ENCODE measurements at places on chromosomes 4 and X.

- no peaks in the 10 kb centered on the region for H3K27me3 ChIP-seq
- no peaks in the 10 kb centered on the region for H3K4me1 ChIP-seq
- H3K4me3 ChIP-seq: no peak overlapping the region
- no peak for DNase-seq
Observed at GRCh38 chr4:159035570-159035969, 67.3 kb upstream of the RAPGEF2 start.

- no peaks in the 10 kb centered on the region for H3K36me3 ChIP-seq
- H3K4me3 ChIP-seq: no peak overlapping the region
- no peaks in the 10 kb centered on the region for H3K4me1 ChIP-seq
- no peak overlapping the region for H3K27ac ChIP-seq
- H3K27me3 ChIP-seq: no peaks in the 10 kb centered on the region
Observed at GRCh38 chrX:151523351-151523750, 40.1 kb upstream of the PASD1 start.

GRCh38 chr4:85659610-85660218, 184.8 kb downstream of the ARHGAP24 start:
- H3K27ac ChIP-seq: no peak overlapping the region
- H3K27me3 ChIP-seq: no peaks in the 10 kb centered on the region
- DNase-seq: no peak

GRCh38 chrX:72475338-72475737, 97.3 kb downstream of the HDAC8 start:
- DNase-seq: no peak
- H3K27ac ChIP-seq: no peak overlapping the region
- H3K27me3 ChIP-seq: no peaks in the 10 kb centered on the region
- H3K4me3 ChIP-seq: no peak overlapping the region

- no peak overlapping the region for H3K27ac ChIP-seq
- no peaks in the 10 kb centered on the region for H3K4me1 ChIP-seq
- no peaks in the 10 kb centered on the region for H3K36me3 ChIP-seq
- no peak for DNase-seq
Observed at GRCh38 chrX:142978130-142978684, 47.5 kb upstream of the SPANXN4 start.

GRCh38 chr4:116016201-116016600, 902.8 kb upstream of the NDST4 start:
- no peaks in the 10 kb centered on the region for H3K36me3 ChIP-seq
- H3K4me1 ChIP-seq: no peaks in the 10 kb centered on the region
- H3K27me3 ChIP-seq: no peaks in the 10 kb centered on the region
- no peak for DNase-seq

GRCh38 chrX:72467135-72467534, 105.5 kb downstream of the HDAC8 start:
- H3K27me3 ChIP-seq: no peaks in the 10 kb centered on the region
- no peak overlapping the region for H3K4me3 ChIP-seq
- H3K4me1 ChIP-seq: no peaks in the 10 kb centered on the region

DNA sequence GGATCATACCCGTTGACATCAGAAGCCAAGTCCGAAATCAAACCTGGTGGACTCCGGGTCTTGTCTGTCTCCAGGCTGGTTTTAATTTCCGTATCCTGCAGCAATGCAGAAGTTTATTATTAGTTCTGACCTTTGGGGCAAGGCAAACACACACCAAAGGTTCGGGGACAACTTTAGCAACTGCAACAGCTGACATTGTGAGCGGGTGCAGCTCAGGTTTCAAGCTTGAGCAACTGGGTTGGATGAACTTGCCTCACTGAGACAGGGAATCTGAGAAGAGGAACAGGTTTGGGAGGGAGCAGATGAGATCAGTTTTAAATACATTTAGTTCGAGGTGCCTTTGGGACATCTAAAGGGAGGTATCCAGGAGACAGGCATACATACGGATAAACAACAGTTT, 110.7 kb downstream of the GNL3L start:
- H3K27ac ChIP-seq: peak overlapping the region; percentile 89
- H3K4me3 ChIP-seq: no peak overlapping the region
- H3K27me3 ChIP-seq: no peaks in the 10 kb centered on the region
- no peak for DNase-seq

- no peaks in the 10 kb centered on the region for H3K27me3 ChIP-seq
- no peak overlapping the region for H3K27ac ChIP-seq
- H3K4me1 ChIP-seq: no peaks in the 10 kb centered on the region
- no peaks in the 10 kb centered on the region for H3K36me3 ChIP-seq
- no peak for DNase-seq
- no peak overlapping the region for H3K4me3 ChIP-seq
Observed at GRCh38 chrX:22097012-22097694, 65.0 kb downstream of the PHEX start.

GRCh38 chr4:140744421-140744820, 11.8 kb downstream of the TBC1D9 start:
- DNase-seq: no peak
- H3K27ac ChIP-seq: no peak overlapping the region
- H3K27me3 ChIP-seq: no peaks in the 10 kb centered on the region
- H3K4me3 ChIP-seq: no peak overlapping the region
- no peaks in the 10 kb centered on the region for H3K36me3 ChIP-seq

DNA sequence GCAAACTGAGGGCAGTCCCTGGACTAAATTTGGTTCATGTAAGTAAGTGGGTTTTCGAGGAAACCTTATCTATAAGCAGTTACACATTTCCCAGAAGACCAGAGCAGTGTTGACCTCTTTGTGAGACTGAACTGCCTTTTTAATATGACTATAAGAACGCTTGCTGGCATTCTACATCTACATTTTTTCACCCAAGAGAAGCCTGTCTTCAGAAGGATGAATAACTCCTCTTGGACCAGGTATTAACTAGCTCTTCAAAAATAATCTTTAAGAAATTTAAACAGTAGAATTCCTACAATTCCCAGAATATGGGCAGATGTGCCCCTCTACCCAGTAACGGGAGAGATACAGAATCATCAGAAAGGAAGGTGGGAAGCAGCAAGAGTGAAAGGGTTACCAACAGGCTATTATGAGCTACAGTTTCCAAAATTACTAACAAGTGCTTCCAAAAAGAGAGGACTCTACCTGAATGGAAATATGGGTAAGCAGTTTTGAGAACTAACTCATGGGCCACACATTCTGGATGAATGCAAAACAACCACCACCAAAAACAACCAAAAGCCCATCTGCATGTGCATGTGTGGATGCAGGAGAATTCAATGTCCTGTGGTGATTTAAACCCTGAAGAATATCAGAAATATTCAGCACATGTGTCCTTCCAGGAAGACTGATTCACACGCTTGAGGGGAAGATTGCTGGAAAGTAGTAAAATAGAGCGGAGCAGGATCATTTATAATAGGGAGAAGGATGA, 17.4 kb downstream of the BBS12 start:
- no peaks in the 10 kb centered on the region for H3K27me3 ChIP-seq
- H3K27ac ChIP-seq: no peak overlapping the region
- no peaks in the 10 kb centered on the region for H3K36me3 ChIP-seq
- H3K4me3 ChIP-seq: no peak overlapping the region
- no peak for DNase-seq

DNA sequence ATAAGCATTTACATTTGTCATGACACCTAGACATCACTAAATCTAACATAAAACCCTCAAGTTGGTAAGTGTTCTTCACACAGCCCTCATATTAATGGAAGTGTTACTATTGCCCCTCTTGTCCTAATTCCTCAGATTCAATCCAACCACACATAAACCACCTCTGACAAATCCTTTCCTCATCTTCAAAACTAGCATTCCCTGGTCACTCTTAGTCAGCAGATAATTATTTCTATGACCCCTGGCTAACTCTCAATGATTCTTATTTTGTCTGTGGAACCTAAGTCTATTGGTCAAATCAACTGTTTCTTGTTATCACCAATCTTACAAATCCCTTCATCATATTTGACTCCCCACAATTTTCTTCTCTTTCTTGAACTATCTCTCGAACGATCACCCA, 168.6 kb downstream of the PPP3CA start:
- H3K27ac ChIP-seq: no peak overlapping the region
- H3K27me3 ChIP-seq: no peaks in the 10 kb centered on the region
- no peaks in the 10 kb centered on the region for H3K36me3 ChIP-seq
- no peak for DNase-seq
- no peak overlapping the region for H3K4me3 ChIP-seq

- no peaks in the 10 kb centered on the region for H3K27me3 ChIP-seq
- no peaks in the 10 kb centered on the region for H3K4me1 ChIP-seq
- no peak overlapping the region for H3K4me3 ChIP-seq
- no peak overlapping the region for H3K27ac ChIP-seq
- DNase-seq: no peak
Observed at GRCh38 chr4:186481998-186482790, 73.2 kb downstream of the MTNR1A start.

- H3K4me1 ChIP-seq: peaks cover 14% of the 10 kb centered on the region
- no peak overlapping the region for H3K27ac ChIP-seq
- no peak overlapping the region for H3K4me3 ChIP-seq
- H3K36me3 ChIP-seq: no peaks in the 10 kb centered on the region
- no peaks in the 10 kb centered on the region for H3K27me3 ChIP-seq
- DNase-seq: no peak
Observed at GRCh38 chr4:122873146-122873545, 46.5 kb downstream of the FGF2 start.

- no peak overlapping the region for H3K4me3 ChIP-seq
- no peaks in the 10 kb centered on the region for H3K4me1 ChIP-seq
- no peaks in the 10 kb centered on the region for H3K27me3 ChIP-seq
- H3K27ac ChIP-seq: no peak overlapping the region
- H3K36me3 ChIP-seq: no peaks in the 10 kb centered on the region
Observed at GRCh38 chrX:38558686-38559085, 2.7 kb upstream of the TSPAN7 start.

DNA sequence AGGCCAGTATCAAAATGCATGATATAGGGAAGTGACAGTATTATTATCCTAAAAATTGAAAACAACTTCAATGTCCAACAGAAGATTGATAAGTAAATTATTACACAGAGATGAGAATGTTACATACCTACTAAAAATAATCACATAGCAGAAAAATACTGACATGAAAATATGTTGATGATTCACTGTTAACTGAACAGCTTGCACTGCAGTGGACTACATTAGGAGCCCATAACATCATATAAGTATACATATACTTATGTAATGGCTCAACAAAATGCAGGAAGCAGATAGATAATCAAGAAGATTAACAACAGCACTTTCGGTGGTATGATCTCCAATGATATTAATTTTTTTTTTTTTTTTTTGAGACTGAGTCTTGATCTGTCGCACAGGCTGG, 7.1 kb downstream of the CLOCK start:
- DNase-seq: no peak
- peaks cover 7% of the 10 kb centered on the region for H3K4me1 ChIP-seq
- no peaks in the 10 kb centered on the region for H3K36me3 ChIP-seq
- H3K4me3 ChIP-seq: no peak overlapping the region

- H3K36me3 ChIP-seq: no peaks in the 10 kb centered on the region
- H3K4me3 ChIP-seq: no peak overlapping the region
- no peak overlapping the region for H3K27ac ChIP-seq
- H3K4me1 ChIP-seq: peaks cover 13% of the 10 kb centered on the region
- no peak for DNase-seq
Observed at GRCh38 chr4:113788888-113789287, 27.4 kb upstream of the CAMK2D start.

- H3K4me3 ChIP-seq: no peak overlapping the region
- no peaks in the 10 kb centered on the region for H3K36me3 ChIP-seq
- H3K27me3 ChIP-seq: no peaks in the 10 kb centered on the region
- H3K27ac ChIP-seq: no peak overlapping the region
- DNase-seq: no peak
Observed at GRCh38 chrX:5965406-5965805, 263.3 kb downstream of the NLGN4X start.

GRCh38 chr4:155319516-155319915, 57.2 kb downstream of the MAP9 start:
- no peaks in the 10 kb centered on the region for H3K36me3 ChIP-seq
- H3K4me1 ChIP-seq: no peaks in the 10 kb centered on the region
- no peak overlapping the region for H3K27ac ChIP-seq
- no peaks in the 10 kb centered on the region for H3K27me3 ChIP-seq
- no peak for DNase-seq

GRCh38 chr4:127822430-127822829, 40.3 kb downstream of the HSPA4L start:
- no peaks in the 10 kb centered on the region for H3K4me1 ChIP-seq
- H3K27me3 ChIP-seq: no peaks in the 10 kb centered on the region
- H3K27ac ChIP-seq: no peak overlapping the region
- H3K36me3 ChIP-seq: no peaks in the 10 kb centered on the region
- no peak overlapping the region for H3K4me3 ChIP-seq

DNA sequence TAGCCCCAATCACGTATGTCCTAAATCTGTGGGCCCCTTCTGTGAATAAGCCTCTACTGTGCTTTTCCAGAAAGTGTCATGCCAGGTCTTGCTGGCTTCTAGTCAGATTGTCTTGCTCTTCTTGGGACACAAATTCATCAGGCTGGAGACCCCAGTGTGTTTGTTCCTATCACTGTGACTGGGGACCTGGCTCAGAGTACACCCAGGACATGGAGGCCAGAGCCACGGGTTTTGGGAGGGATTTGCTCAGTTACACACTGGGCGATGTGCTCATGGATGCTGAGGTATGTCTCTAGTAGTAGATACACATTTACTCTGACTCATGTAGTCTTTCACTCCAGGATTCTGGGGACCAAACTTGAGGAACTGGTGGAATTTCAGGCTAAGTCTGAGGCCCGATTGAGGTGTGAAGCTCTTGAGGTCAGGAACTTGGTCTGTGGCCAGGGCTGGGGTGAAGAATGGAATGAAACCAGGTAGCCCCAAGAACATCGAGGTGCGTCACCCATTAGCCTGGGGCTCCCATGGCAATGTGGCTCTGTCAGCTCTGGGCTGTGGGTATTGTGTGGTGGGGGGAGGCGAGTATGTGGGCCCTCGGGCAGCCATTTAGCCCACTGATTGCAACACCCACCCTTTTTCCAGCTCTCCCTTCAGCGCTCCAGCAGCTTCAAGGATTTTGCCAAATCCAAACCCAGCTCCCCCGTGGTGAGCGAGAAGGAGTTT, 7.7 kb downstream of the SASH3 start:
- no peak for DNase-seq
- no peak overlapping the region for H3K27ac ChIP-seq
- H3K4me1 ChIP-seq: no peaks in the 10 kb centered on the region
- H3K4me3 ChIP-seq: no peak overlapping the region

DNA sequence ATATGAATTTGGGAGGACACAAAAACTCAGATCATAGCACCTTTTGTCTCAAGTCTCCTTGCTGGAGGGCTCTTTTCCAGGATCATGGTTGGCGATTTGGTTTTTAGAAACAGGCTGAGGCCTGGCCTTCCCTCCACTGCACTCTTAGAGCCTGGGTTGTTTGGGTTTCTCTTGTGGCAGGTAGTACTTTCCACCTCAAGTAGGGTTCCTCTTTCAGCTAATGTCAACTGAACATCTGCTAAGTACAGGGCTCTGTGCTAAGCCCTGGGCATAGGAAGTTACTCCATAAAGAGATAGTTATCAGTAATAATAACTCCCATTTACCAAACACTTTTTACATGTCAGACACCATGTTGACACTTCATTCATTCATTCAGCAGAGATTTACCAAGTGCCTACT, 28.2 kb upstream of the APLN start:
- H3K27me3 ChIP-seq: no peaks in the 10 kb centered on the region
- no peak for DNase-seq
- H3K4me1 ChIP-seq: no peaks in the 10 kb centered on the region
- H3K4me3 ChIP-seq: no peak overlapping the region
